ENCODE measurements at places on chromosomes 1 and 21.

DNA sequence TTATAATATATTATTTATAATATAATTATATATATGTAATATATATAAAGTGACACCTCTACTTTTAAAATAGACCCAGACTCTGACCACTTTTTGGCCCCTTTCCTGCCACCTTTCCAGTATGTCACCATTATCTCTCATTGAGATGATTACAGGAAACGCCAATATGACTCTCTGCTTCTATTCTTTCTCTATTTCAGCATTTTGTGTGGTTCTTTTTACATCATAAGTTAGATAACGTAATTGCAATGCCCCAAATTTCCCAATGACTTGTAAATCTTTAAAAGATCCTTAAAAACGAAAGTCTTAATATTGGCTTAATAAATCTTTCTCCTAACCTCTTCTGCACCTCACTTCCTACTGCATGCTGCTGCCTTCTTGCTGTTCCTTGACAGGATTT, 8.1 kb upstream of the GBP5 start:
- no peak for DNase-seq

DNA sequence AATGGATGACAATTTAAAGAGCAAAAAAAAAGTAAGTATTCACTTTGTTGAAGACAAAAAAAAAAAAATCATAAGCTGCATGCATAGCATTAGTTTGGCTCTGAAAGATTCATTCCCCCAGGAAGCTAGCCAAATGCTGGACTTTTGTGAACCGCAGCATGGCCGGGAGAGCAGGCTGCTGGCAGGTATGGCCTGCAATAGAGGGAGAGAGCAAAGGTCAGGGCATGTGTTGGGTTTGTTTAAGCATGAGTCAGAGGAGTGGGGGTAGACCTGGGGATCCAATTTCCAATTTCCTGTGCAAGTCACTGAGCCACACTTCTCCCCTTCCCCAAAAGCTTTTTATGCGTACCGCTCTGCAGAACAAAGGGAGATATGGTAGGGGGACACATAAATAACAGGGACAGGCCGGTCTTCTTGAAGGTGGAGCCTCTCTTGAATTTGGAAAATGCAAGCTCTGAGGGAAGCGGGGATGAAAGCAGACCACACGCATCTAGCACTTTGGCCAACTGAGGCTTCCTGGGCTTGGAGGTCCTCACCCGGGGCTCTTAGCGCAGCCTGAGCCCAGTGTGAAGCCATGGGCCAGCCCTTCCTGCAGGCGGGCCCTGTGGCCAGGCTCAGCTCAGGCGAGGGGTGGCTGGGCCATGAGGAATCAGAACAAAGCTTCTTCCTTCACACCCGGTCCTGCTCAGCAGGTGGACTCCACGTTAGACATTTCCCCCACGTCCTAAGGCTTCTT, 171.1 kb downstream of the TOMM20 start:
- no peak for DNase-seq

- DNase-seq, result no peak
These were observed 21.8 kb downstream of the USP25 start for GRCh38 chr21:15751546-15751945.

DNA sequence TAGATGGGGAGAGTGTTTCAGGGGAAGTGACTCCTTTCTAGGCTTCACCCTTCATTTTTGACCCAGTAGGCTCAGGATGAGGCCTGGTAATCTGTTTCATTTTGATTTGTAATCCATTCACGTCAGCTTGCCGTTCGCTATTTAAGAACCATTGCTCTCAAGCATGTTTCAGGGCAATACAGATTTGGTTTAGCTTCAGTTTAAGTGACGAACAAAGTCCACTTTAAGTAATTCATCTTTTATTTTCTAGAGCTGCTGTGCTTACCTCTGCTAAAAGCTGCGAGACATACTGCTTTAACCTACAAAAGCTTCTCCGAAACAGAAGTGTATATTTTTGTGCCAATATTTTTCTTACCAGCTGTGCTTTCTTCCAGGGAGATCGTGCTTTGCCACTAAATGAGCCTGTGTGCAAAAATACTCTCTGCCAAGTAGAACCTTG, 8.9 kb upstream of the FMO3 start:
- DNase-seq, result no peak

GRCh38 chr21:38236232-38236631, 20.6 kb upstream of the KCNJ15 start:
- DNase-seq, result no peak
